ENCODE measurements at places on chromosomes 6 and 20.

DNA sequence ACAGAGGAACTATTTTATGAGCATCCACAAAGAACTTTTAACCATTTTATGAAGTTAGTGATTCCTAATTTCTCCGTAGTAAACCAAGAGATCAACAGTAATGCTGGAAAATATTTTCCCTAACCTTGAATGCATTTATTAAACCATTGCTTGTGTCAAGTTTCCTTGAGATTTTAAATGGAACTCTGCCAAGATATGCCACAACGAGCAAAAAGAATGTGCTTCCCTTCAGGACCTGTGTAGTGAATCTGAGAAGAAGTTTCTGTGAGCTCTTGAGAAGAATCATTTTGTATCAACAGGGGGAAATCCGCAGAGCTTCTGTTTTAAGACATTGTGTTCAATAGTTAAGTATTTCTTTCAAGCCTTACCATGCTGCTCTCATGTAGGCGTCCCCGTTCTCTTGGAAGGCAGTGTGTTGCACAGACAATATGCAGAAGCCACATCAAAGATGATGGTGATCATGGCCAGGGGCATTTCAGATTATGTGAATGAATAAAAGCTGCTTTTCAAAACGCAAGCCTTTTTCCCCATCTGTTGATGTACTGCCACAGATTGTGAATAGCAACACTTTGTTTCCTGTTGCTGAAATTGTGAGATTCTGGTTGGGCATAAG lies 439.8 kb downstream of the BMP2 start:
- DNase-seq = no peak

- no peak for DNase-seq
These were observed 101.4 kb downstream of the BMP2 start for GRCh38 chr20:6868861-6869260.

- DNase-seq = no peak
These were observed 3.0 kb upstream of the PHACTR2 start for GRCh38 chr6:143674483-143675381.

- DNase-seq = no peak
These were observed 149.3 kb upstream of the AFDN start for GRCh38 chr6:167677422-167677789.

GRCh38 chr20:5078399-5078958 lies 41.3 kb downstream of the PCNA start:
- DNase-seq = peak; percentile 73

DNA sequence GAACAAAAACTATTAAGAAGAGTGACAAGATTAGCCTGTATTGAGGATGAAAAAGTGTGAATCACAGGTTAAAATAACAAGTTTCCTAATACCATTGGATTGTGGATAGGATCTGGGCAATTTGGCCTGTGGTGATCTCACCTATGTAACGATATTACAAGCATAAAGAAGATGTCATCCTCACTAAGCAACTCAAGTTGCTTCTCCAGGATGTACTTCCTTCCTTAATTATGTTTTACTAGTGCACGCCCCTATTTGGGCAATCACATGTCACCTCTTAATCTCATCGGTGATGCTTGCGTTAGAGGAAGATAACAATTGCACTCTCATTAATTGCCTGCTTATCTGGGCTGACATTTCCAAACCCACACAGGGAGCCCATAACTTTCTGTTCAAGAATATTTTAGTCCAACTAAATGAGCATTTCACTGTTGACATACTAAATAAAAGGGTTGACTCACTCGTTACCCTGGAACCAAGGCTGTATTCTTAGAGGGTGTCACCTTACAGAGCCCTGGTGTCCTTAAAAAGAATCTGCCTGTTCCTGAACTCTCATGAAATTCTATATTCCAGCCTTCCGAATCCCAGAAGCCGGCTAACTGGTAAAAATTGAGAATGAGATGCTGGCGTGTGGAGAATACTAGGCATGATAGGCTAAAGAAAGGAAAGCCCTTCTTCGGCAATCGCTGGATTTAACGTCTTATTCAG lies 88.2 kb upstream of the ATXN1 start:
- no peak for DNase-seq

DNA sequence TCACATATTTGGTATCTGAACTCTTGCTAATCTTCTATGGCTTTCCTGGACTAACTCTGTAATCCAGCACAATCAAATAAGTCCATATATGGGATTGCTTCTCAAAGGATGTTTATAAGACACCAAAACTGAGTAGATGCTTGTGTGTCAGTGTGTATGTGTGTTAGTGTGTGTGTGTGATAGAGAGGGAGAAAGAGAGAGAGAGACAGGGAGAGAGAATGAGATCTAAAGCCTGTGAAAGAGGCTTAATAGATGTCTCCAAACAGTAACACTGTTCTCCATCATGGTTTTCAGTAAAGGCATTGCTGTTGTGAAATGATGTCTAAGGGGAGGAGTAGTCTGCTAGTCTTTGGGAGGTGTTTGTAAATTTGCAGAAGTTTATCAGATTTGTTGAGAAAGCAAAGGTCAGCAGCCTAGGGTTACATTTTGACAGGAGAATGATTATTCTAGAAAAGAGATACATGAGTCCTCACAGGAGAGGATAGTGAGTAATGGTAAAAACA lies 73.9 kb upstream of the MLIP start:
- DNase-seq = no peak

DNA sequence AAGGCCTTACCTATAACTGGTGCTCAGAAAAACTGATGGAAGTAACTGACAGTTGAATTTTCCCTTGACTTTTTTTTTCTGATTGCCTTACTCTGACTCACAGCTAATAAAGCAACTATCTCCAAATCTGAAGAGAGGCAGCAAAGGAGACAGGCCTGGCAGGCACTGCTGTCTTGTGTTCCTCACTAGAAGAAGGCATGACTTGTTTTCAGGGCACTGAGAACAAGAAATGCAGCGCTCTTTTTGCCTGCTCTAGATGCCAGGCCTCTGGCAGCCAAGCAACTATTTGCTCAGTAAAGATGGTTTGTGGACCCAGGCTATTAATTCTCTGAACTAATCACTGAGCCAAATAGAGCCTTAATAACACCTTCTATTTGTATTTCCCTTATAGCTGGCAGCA lies 155.1 kb downstream of the PRDM13 start:
- DNase-seq = no peak

- DNase-seq = no peak
These were observed 253.4 kb downstream of the HACE1 start for GRCh38 chr6:104606361-104606760.

DNA sequence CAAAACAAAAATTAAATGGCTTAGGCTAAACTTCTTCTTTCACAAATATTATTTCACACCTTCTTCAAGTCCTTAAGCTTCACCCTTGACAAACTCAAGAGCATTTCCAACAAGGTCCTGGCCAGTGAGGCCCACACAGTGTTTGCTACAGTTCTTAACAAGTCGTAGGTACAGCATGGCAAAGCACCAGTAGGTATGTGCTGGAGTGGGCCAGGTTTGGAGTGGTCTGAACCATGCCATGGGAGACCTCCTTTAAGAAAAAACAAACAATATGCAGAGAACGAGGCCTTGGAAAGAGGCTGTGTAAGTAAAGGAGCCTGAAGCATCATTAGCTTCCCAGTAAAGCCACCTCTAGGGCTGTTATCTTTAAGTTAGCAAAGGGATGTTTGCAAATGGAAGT lies 154.3 kb upstream of the SNX9 start:
- DNase-seq = no peak
